Muscle of leg (tissue), 16 donors: ENCODE measurements at places on chromosomes 7 and 10. TPM values are rescaled to one million over a fixed set of nuclear protein-coding genes. Genes with fewer than 3 reads are reported as not detected.

The GIMAP1 gene
- 3.1 TPM for total RNA-seq

DNA sequence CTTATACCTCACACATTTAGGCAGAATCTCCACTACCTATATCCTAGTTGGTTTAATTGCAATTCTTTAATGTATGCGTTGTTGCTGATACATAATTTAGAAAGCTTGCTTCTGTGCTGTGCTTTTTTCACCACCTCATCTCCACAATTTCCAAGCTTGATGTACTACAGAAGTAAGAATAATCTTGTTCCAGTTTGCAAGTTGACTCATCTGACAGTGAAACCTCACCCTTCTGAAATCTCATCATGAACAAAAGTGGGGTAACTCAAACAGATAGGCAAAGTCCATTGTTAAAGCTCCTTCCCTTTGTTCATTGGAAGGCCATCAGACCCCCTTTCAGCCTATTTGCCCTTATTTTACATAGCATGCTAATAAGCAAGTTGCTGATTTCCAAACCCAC, 13.6 kb downstream of the EIF4EBP2 start:
- DNase-seq = no peak

The MBL2 gene
- total RNA-seq = not detected

DNA sequence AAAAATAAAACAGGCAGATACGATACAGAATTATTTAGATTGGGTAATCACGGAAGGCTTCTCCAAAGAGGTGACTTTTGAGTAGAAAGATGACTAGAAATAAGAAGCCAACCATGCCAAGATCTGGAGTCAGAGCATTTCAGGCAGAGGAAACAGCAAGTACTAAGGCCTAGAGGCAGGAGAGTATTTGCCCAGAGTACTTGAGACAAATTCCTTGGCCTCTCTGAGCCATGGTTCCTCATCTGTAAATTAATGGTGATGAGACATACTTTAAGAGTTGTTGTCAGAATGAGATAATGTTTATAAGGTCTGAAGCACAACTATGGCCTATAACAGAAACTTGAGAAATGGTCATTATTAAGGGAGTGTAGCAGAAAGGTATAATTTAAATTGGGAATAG, 15.8 kb upstream of the GPR37 start:
- DNase-seq = no peak

DNA sequence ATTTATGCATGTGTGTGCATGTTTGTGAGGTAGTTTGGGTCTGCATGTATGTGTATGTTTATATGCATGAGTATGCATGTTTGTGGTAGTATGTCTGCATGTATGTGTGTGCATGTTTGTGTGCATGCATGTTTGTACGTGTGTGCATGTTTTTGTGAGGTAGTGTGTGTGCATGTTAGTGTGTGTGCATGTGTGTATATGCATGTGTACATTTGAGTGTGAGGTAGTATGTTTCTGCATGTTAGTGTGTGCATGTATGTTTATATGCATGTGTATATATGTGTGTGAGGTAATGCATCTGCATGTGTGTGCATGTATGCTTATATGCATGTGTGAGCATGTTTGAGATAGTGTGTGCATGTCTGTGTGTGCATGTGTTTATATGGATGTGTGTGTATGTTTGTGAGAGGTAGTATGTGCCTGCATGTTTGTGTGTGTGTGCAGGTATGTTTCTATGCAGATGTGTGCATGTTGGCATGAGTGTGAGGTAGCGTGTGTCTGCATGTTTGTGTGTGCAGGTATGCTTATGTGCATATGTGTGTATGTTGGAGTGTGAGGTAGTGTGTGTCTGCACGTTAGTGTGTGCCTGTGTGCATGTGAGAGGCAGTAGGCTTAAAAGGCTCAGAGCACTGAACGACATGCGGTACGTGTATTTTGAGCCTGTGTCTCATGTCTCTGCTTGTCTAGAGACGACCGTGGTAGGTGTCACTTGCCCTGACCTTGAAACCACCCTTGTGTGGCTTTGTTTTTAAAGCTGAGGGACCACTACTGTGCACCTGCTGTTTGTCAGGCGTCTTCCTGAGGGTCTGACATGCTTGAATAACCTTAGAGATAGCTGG, 43.7 kb downstream of the PFKP start:
- no peak for DNase-seq

DNA sequence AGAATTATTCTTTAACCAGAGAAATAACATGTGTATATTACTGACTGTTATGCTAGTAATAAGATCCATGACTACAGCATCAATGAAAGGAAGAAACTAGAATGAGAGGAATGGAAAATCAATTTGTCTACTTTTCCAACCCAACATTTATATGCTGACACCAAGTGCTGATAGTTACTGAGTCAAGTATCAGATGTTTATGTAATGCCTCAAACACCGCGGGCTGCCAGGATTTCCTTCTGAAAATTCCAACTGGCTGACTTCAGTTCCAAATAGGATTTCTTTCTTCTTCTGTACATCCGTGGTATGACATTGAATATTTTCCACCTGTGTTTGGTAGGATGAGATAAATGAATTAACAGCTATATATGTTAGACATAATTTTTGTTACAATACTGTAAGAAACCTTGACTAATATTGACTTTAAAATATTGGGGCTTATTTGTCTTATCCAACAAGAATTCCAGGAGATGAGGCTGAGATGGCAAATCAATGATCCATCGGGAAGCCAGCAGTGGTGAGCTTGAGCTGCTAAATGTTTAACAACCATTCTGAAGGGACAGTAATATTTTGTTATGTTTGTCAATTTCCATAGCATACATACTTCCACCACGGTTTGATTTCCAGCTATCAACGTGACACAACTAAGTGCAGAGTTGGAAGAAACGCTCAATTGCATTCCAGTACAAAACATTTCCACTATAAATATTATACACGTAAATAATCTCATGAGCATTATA, 435.2 kb upstream of the AUTS2 start:
- DNase-seq = peak; percentile 91

- no peak for DNase-seq
Measured at GRCh38 chr10:18505456-18506118, 145.8 kb downstream of the NSUN6 start.

GRCh38 chr7:44196450-44196872, 4.3 kb upstream of the YKT6 start:
- DNase-seq = peak; percentile 68

- no peak for DNase-seq
Measured at GRCh38 chr7:4066206-4066605, 615.9 kb upstream of the FOXK1 start.

The TEX36 gene
- not detected for total RNA-seq

The PRKAR2B gene
- total RNA-seq = 3.7 TPM

DNA sequence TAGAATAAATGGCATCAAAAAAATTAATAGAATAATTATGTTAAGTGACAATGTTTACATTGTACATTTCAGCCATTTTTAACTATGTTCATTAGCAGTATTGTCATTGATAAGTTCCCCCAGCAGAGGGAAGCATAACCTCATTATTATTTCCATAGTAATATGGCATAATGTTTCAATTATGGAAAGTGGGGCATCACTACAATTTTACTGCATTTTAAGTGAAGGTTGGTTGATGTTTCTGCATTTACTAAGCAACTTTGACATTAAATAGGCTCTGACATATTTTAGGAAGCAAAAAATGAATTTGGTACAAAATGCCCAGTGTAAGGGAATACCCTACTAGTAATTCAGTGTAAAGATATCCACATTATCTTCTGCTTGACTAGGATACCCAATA, 218.3 kb downstream of the SEMA3A start:
- DNase-seq = peak; percentile 55

DNA sequence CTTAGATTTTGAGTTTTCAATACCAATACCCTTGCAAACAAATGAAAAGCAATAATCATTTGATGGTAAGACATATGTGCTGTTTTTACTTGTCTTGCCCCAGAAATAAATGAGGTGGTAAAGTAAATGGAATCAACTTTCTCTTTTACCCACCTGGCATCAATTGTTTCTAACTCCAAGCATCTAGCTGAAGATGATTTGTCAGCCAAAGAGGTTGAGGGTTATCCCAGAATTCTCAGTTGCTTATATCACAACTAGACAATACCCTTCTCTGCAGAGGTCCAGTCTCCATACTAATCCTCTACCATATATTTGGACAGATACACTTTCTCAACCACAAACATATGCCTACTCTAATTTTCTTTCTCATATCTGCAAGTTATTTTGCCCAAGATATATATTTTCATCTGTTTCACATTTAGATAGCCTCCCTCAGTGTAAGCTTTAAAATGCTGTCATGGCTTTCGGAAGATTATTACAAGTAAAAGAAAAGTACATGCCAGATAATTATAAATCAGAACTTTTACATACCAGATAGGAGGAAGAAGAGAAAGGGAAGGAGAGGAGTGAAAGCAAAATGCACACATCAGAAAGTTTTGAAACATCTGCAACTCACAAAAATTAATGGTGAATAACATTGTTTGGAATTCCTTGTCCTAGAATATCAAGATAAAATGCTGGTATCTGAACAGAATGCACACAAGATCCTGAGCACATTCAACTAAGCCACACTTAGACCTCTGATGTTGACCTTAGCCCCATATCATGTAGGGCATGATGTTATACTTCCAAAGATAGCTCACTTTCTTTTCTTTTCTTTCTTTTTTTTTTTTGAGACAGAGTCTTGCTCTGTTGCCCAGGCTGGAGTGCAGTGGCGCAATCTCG, 146.6 kb downstream of the REEP3 start:
- no peak for DNase-seq

- DNase-seq = no peak
Measured at GRCh38 chr10:115417585-115418265, 324.6 kb downstream of the ATRNL1 start.

The SFTPA2 gene
- not detected for total RNA-seq

GRCh38 chr10:123144697-123145541, 3.0 kb upstream of the HMX2 start:
- no peak for DNase-seq
